Activated T-cell treated with anti-CD3 and anti-CD28 coated beads for 4 hours (primary cell): ENCODE measurements at places on chromosomes 3 and 15.
A peak's percentile ranks its signal among the peaks of the same experiment; 100 is the strongest.

DNA sequence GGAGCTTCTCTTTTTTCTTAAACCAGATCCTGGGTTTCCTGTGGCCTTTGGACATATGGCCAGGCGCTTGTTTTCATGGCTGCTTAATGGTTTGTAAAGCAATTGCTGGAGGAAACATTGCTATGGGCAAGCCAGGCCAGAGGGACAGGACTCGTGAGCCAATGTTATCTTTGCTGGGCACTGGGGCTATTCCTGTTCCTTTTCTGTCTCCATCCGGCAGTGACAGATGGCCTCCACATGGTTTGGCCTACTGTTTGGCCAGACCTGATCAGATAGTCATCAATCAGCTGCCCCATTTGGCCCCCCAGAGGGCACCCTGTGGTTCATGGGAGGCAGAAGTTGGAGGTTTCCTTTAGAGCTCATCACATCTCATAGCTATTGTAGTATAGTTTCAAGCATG, 326.1 kb upstream of the ROPN1 start:
- DNase-seq = no peak

- peak; percentile 34 for DNase-seq
Measured at GRCh38 chr3:172673210-172673679, 37.6 kb downstream of the NCEH1 start.

DNA sequence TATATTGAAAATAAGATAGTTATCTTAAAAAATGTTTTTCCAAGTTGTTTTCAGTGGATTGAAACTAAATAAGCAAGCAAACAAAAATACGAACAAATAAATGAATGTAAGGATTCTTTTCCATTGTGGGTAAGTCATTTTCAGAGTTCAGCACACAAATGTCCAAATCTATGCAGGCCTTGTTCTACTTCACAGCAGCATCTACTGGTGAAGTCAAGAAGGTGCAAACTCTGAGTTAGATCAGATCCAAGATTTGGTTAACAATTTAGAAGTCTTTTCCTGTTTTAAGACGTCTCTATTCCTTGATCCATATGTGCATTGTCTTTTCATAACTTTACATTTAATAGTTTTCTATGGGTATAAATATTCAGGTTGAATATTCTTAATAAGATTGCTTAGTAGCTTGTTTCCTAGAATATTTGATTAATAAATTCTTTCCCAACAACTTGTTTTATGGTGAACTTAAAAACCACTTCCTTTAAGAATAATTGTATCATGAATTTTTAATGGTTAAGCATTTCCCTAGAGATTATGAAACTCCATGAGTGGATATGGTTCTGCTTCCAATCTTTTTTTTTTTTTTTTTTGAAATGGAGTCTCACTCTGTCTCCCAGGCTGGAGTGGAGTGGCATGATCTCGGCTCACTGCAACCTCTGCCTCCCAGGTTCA, 10.5 kb downstream of the PTX3 start:
- no peak for DNase-seq

DNA sequence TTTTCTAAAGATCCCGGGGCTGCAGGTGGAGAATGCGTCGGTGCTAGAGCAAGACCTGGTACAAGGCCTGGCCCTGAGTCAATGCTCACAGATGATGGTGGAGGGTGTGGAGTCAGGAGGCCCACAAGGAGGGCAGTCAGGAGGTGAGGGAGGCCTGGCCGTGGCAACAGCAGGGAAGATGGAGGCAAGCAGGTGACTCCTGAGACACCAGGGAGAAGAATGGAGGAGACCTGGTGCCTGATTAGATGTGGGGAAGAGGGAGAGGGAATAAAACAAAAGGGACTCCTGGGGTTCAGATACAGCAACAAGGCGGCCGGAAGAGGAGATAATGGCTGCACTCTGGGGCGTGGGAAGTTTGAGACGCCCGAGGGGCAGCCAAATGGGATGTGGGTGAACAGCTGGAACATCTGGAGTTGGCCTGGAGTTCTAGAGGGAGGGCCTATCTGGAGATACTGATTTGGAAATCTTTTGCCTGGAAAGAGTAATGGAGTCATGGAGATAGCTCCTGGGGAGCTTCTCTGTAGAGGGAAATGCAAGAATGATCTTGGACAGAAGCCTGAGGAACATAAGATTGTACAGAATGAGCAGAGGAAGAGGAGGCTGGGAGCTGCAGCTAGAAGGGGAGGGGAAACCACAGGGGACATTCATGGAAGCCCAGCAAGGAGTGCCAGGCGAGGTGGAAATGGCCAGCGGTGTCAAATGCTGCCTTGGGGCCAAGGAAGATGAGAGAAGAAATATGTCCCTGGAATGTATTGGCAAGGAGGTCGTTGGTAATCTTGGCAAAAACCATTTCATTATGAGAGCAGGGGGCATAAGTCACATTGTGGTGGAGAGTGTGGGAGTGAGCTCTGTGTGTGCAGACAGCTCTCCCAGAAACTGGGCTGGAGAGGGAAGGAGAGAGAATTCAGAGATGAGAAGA, 67.5 kb upstream of the CORO2B start:
- DNase-seq = no peak

GRCh38 chr3:178949896-178950295, 121.7 kb downstream of the ZMAT3 start:
- no peak for DNase-seq

GRCh38 chr15:92454555-92455105, 60.9 kb downstream of the ST8SIA2 start:
- no peak for DNase-seq

DNA sequence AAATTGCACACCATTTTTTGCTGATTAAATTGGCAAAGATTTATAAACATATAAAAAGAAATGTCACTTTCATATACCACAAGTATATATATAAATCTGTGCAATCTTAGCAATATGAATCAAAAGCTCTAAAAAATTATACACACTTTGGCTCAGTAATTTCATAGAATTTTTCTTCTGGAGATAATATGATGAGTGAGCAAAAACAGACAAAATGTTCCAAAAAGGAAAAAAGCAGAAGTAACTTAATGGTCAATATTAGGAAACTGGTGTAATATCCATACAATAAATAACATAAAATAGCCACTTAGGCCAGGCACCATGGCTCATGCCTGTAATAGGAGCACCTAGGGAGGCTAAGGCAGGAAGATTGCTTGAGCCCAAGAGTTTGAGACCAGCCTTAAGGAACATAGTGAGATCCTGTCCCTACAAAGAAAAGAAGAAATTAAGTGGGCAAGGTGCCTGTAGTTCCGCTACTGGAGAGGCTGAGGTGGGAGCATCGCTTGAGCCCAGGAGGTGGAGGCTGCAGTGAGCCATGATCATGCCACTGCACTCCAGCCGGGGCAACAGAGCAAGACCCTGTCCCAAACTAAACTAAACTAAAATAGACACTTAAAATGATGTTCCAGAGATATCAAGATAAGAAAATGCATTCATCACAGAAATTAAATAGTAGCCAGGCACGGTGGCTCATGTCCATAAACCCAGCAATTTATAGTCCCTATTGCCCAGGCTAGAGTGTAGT, 52.1 kb downstream of the TFDP2 start:
- no peak for DNase-seq

GRCh38 chr3:182967218-182968204, 12.8 kb downstream of the DCUN1D1 start:
- no peak for DNase-seq

DNA sequence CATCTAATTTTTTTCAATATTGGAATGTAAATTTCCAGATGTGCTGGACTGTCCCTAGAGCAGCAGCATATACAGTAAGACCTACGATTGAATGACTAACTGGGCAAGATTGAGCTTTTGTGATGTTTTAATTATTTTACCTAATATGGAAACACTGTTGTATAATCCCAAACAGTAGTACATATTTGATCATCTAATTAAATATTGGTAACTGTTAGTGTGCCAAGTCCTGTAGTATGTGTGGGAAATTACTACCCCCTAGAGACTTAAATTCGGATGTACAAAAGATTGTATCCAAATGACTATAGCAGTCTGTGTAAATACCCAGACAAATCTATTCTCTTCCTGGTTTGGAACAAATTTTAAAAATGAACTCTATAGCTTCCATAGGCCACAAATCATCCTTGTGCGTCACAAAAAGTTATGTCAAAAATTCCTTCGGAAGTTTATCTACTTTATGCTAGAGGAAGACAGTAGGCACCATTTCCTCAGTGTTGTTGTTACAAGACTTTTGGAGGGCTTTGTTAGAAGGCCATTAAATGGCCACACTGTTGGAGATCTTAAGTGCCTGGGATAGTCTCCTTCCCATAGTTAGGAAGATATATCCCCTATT, 41.6 kb downstream of the NKIRAS1 start:
- DNase-seq = no peak

- no peak for DNase-seq
Measured at GRCh38 chr3:180457225-180457624, 144.7 kb upstream of the TTC14 start.

DNA sequence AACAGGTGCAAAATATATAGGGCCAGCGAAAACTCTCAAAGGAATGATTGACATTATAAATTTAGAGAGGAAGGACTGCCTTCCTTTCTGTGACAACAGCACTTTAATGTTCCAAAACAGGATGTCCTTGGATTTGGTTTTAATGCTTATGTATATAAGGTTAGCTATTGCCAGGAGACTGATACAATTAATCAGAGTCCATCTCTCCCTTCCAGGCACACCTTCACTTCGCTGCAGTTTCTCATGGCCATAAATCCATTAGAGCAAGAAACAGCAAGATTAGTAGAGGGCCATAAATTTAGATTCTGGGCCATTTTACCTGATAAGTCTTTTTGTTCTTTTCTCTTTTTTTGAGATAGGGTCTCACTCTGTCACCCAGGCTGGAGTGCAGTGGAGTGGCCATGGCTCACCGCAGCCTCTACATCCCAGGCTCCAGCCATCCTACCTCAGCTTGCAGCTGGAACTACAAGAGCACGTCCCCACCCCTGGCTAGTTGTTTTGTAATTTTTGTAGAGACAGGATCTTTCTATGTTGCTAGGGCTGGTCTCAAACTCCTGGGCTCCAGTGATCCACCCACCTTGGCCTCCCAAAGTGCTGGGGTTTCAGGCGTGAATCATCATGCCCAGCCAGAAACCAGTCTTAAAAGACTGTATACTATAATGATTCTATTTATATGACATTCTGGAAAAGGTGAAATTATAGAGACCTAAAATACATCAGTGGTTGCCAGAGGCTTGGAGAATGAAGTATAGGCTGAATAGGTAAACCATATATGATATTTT, 15.7 kb upstream of the TFRC start:
- no peak for DNase-seq
